ENCODE measurements at places on chromosomes 7 and 10.

GRCh38 chr10:72649291-72649690, 23.4 kb upstream of the MICU1 start:
- DNase-seq = no peak

GRCh38 chr7:17015598-17016031, 133.8 kb upstream of the AGR3 start:
- DNase-seq = no peak

DNA sequence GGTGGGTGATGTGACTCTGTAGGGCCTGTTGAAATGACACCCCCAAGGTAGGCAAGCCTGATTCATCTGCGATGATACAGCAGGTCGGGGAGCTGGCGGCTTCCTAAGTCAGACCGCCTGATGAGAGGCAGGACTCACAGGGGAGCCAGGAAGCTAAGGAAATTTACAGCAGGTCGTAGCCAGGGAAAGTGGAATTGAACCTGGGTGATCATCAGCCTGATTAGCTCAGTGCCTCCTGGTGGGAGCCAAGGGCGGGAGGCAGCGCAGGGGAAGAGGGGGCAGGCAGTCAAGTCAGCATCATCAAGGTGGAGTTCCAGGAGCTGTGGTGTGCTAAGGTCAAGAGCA, 18.5 kb upstream of the TRIM56 start:
- DNase-seq = no peak

GRCh38 chr7:25944777-25945515, 207.1 kb upstream of the NFE2L3 start:
- DNase-seq = no peak

GRCh38 chr10:33859319-33860022, 525.0 kb upstream of the NRP1 start:
- DNase-seq = no peak

- DNase-seq = no peak
Measured at GRCh38 chr7:103413407-103413806, 32.6 kb downstream of the SLC26A5 start.

- DNase-seq = no peak
Measured at GRCh38 chr7:30519122-30519521, 14.5 kb upstream of the GGCT start.

- no peak for DNase-seq
Measured at GRCh38 chr10:104299031-104299904, 30.3 kb downstream of the GSTO2 start.

DNA sequence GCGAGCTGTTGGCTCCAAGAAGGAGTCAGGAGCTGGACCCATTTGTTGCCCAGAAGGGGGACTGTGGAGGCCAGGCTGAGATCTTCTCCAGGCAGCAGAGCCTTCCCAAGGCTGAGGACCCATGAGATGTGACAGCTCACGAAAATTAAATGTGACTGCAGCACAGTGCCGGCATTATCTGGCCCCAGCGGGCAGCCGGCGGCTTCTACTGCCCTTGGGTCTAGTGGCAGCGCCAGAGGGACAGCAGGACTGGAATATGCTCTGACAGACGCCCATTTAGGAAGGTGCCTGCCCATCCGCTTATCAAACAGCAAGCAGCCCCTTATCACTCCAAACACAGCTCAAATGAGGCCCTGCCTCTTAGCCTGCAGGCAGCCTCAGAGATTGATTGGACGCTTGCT, 122.9 kb upstream of the LYZL2 start:
- DNase-seq = no peak

GRCh38 chr7:96589038-96589437, 120.6 kb downstream of the SEM1 start:
- no peak for DNase-seq

All from NCI-H1694 (cell line).